ENCODE measurements at places on chromosomes 1 and 21. TPM values are rescaled to one million over a fixed set of nuclear protein-coding genes. Genes with fewer than 3 reads are reported as not detected.

DNA sequence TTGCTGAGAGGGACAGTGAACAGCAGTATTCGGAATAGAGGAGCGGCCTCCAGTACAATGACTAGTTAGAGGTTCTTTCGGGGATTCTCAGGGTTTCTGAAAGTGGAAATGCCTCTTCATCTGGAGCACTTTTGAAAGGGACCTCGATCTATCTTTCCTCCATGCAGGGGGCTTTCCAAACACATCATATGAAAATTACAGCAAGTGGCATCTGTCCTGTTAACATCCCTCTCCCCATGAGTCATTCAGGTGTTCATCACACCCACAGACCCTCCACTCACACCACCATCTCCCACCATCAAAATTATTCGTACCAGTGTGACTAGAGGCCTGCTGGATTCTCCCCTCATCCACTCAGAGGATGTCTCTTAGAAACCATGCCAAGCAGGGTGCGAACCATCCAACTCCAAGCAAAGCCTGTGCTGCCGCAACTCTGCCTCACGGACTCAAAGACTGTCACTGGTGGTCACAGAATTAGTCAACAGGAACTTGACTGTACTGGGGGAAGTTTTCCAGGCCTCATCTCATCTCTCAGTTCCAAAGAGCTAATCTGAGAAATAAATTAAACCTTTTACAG lies 211.1 kb downstream of the MRPL39 start:
- peak; percentile 65 for DNase-seq

Gene CSF3R
- 0.43 TPM for total RNA-seq

- DNase-seq, result no peak
Measured at GRCh38 chr1:36466370-36467026, 2.3 kb upstream of the MRPS15 start.

- no peak for DNase-seq
Measured at GRCh38 chr1:185260611-185261010, 56.4 kb downstream of the IVNS1ABP start.

Gene TP73
- 2.0 TPM for total RNA-seq

DNA sequence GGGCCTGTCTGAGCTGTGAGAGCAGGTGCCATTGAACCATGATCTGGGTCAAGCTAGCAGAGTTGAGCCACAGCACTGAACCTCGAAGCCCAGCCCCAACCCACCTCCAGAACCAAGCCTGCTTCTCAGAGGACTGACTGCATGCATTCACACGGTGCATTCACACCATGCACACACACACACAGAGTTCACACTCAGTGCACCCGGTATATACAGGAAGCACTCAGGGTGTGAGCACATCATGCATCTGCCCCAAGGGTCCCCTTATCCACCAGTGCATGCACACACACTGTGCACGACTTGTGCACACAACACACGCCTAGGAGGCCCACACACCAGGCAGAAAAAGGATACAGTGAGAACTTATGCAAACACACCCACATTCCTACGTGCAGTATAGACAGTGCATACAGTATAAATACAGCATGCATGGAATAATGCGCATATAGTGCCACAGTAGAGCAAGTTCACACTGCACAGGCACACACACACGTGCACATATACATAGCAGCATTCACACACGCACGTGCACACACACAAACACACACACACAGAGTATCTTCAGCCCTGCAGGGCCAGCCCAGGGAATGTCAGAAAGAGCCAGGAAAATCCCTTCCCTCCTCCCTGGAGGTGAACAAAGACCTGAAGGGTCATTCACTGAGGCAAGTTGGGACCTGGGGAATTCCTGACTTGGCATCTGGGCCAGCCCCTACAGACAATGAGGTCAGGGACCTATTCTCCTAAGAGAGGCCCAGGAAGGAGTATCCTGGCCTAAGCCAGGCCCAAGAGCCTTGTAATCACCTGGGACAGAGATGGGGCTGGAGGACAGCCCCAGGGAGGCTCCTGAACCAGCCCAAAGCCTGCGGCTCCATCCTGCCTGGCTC lies 42.1 kb downstream of the CAMK2N1 start:
- DNase-seq, result no peak

Gene BLACAT1
- total RNA-seq, result 0.65 TPM

- no peak for DNase-seq
Measured at GRCh38 chr1:154719586-154720327, 111.8 kb upstream of the ADAR start.

DNA sequence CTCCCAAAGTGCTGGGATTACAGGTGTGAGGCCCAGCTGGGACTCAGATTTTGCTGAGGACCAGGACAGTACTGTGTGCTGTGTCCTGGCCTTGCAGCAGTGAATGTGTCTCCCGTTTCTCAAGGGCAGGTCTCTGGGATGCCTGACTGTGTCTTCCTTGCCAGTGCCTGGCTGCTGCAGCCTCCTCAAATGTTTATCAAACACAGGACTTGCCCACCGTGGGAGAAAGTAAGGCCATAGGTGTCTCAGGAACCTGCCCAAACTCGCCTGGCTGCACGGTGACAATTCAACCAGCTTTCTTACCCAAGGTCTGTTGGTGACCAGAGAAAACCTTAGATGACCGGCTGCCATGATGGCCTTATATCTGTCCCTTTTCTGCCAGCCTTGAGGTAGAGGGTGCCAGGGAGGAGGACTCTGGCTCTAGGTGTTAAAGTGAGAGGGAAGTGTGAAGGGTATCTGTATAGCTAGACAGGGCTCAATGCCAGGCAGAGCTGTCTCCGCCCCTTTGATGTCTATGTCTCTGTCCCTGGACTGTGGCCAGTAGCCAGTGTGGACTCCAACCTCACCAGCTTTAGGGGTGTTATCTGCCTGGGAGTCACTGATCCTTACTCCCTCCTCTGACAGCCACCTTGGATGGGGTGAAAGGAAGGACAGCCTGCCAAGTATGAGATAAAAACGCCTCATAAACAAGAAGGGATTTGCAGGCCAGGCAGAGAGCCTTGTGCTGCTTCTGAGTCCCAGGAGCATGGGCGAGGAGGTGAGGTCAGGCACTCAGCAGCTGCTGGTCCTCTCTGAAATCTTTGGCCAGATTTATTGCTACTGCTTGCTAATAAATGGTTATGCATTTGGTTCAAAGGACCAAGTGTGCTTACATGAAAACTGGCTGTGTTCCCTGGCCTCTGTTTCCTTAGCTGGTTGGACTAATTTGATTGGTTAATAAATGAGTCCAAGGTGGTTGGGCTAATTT lies 22.3 kb downstream of the IL6R start:
- DNase-seq, result no peak

DNA sequence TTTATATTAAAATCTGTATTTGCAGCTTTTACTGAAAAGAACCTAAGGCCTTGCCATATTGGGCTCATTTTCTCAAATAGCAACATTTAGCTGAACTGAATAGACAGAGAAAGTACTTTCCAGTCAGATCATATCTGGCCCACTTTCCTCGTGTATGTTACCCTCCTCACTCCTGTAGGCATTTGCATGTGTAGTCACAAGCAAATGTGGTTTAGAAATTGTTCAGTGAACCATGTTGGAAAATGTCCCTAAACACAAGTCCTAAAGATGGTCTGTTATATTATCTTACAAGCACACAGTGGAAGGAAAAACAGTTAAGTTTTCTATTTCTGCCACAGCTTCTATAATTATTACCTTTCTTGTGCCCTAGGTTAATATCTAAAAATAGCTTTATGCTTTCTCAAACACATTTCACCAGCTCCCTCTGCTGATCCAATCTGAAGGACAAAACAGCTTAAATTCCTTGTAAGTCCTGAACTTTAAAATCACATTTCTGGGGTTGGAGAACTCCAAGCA lies 606 bp upstream of the FMO4 start:
- no peak for DNase-seq

Gene KMO
- total RNA-seq, result not detected

DNA sequence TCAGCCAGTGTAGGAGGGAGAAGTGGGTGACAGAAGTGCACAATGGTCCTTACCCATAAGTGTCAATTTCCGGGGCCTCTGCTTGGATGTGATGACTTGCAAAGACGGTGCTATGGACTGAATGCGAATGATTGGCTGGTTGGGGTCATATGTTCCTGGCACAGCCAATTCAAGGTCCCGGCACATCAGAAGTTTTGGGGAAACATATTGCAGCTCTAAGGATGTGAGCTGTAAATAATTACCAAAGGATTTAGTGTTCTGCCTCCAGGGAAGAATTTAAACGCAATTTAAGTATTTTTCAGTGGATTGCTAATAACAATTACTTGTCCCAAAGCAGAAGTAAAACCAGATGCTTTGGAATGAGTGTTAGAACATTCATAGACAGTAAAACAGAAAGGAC lies 26.9 kb upstream of the EXOSC10 start:
- DNase-seq, result no peak

Gene SWT1
- total RNA-seq, result 4.8 TPM
